Activated naive CD8-positive, alpha-beta T cell treated with anti-CD3 and anti-CD28 coated beads for 36 hours (primary cell): ENCODE measurements at places on chromosomes 4 and X. TPM values are rescaled to one million over a fixed set of nuclear protein-coding genes. Genes with fewer than 3 reads are reported as not detected.

OGT gene
- 233 TPM for total RNA-seq

GUCY1A1 gene
- total RNA-seq, result 0.14 TPM

SHOX gene
- not detected for total RNA-seq

- no peak for DNase-seq
These were observed 351.4 kb upstream of the GATB start for GRCh38 chr4:152112190-152112589.

DNA sequence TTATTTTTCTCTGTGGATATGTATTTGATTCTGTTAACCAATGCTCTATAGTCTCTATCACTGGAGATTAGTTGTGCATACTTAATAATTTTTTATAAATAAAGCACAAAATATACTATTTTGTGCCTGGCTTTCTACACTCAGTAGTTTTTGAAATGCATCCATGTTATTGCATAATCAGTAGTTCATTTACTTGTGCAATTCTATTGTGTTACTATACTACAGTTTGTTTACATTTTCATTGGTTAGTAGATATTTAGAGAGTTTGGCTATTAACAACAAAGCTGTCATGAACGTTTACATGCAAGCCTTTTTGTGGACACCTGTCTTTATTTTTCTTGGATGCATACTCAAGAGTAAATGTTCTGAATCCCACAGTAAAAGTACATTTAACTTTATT is 265.0 kb upstream of the FAT4 start:
- no peak for DNase-seq
